ENCODE measurements at places on chromosomes 6 and 20.

- DNase-seq, result peak; percentile 75
These were observed 11.4 kb downstream of the SYNGAP1 start for GRCh38 chr6:33430991-33431879.

- DNase-seq, result no peak
These were observed 80.3 kb upstream of the BMP5 start for GRCh38 chr6:55955684-55956083.

GRCh38 chr6:72363844-72364740 lies 257.8 kb upstream of the KCNQ5 start:
- peak; percentile 99 for DNase-seq

DNA sequence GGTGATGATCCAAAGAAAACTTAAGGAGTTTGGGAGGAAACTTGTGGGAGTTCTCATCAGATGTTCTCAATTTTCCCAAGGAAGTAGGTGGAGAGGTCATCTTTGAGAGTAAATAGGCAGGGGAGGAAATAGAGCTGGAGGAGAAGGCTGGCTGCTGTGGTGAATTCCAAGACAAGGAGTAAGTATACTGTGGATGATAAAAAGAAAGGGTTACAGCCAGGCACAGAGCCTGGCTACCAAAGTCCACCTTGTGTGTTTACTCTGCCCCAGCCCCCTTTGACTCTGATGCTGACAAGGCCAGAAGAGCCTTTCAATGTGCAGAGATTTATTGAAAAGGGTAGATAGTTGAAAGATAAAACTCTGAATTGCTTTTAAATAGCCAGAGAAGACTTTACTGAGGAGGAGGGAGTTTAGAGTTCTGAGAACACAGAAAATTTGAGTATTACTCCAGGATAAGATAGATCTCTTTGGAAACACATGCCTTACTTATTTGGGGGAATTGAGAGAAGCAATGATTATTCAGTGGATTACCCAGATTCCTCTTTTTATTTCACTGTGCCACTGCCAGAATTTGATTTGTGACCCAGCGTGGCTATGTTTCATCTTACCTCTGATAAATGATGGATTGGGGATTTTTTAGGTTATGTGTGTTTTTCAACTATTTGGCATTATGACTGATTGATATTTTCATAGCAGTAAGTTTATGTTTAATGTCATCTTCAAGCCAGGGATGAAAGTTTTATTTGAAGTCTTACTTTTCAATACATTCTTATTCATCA lies 182.6 kb upstream of the JAG1 start:
- DNase-seq, result peak; percentile 17

GRCh38 chr6:147417954-147418353 lies 90.5 kb upstream of the SAMD5 start:
- DNase-seq, result no peak

DNA sequence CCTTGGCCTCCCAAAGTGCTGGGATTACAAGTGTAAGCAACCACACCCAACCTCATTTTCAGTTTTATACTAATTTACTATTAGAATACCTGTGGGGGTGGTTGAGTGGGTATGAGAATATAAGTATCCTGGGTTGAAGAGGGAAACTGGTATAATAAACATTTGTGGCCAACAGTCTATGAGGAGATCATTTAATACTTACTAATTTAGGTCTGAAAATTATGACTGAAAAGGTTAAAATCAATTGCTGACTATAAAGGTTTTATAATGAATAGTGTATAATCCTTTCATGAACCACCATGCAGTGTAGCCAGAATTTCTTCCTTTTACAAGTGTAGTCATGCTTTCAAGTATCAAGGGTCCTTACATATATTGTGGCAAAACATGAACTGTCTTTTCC lies 11.1 kb downstream of the ASF1A start:
- DNase-seq, result no peak

DNA sequence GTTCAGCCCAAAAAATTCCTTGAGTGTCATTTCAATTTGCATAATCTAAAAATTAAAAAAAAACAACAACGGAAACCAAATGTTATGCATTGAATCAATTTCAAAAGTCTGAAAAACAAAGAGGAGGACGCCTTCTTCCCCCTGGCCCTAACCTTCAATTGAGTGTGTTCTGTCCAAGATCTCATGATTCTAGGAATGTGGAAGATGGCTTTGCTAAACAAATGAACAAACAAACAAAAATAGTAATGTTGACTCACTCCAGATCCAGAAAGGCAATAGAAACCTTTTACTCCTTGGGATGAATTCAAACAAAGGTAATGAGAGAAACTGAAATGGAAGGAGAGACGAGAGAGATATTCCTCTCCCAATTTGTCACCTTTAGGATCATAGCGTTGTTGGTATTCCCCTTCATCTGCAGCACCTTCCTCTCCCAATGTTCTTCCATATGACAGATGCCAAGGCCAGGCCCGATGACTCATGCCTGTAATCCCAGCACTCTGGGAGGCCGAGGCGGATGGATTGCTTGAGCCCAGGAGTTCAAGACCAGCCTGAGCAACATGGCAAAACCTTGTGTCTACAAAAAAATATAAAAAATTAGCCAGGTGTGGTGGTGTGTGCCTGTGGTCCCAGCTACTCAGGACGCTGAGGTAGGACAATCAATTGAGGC lies 109.2 kb upstream of the ADGRF1 start:
- DNase-seq, result no peak

- DNase-seq, result no peak
These were observed 149.9 kb upstream of the PTPN1 start for GRCh38 chr20:50360218-50360672.

GRCh38 chr6:136464874-136465273 lies 85.3 kb downstream of the MAP7 start:
- no peak for DNase-seq

- no peak for DNase-seq
These were observed 120.1 kb downstream of the SYCP2 start for GRCh38 chr20:59813126-59813947.

DNA sequence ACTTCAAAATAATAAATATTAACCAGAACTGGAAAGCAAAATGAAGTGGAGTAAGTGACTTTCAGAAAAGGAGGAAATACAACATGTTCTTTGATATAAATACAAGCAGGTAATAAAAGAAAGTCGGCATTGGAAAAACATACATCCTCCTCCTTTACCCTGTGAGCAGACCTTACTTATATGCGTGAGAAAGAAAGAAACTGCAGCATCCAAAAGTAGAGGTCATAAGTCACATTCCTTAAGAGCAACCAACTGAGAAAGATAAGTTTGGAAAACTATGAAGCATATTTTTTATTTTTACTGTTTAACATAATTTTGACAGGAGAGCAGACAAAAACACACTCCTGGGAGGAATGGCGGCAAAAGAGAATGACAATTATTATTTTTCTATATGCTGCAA lies 155.5 kb downstream of the HACE1 start:
- DNase-seq, result no peak

GRCh38 chr6:64411226-64411625 lies 775.6 kb downstream of the PHF3 start:
- DNase-seq, result peak; percentile 27

DNA sequence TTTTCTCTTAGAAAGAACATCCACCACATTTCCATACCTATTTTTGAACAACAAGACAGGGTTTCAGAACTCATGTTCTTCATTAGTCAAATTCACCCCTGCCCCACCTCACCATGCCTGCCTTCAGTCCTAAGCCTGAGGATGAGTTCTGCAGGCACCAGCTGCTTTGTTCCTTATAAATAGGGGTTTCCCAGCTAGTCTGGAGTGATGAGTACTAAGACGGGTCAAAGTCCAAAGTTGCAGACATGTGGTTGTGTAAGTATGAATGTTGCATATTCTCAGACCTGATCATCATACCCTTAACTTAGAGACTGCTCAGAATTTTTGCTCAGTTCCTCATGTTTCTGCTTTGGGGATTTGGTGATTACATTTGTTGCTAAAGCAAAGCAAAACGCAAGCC lies 257.7 kb upstream of the CDYL start:
- DNase-seq, result peak; percentile 39

DNA sequence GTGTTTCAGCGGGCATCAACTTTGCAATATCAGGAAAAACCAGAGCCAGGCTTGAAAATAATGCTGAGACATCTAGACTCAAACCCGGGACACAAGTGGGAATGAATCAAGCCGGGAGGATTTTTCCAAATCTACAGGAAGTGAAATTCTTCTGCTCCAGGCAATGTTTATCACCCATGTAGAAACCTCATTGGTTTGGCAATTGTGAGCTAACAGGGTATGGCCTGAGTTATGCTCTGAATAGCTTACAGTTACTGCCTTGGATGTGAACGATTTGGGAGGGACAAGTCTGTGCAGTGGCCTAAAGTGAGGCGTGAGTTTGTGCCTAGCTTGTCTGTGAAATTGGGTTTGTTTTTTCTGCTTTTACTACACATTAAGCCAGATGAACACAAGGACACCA lies 87.4 kb downstream of the PCSK2 start:
- DNase-seq, result peak; percentile 17

- DNase-seq, result peak; percentile 52
These were observed 64.8 kb downstream of the UTRN start for GRCh38 chr6:144349690-144350527.

DNA sequence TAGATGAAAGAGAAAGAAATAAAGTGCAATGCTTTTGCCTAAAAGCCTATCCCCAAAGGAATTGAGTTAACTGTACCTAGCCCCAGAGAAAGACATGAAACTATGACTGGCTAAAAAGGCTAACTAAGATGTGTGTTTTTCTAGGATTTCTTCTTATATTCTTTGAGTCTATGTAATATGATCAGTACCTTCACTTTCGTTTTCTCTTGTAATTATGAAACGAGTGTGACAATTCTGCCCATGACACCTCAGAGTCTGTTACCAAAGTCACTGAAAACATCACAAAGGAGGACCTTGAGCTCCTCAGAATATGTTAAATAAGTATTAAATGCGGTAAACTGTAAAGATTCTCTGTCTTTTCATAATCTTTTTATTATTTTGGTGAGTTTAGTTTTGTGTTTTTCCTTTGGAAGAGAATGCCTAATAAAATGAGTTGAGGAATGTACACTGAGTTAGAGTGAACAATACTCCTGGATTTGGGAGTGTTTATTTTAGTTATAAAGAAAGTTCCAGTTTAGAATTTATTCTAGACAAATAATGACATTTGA lies 141.3 kb downstream of the FUT9 start:
- no peak for DNase-seq

DNA sequence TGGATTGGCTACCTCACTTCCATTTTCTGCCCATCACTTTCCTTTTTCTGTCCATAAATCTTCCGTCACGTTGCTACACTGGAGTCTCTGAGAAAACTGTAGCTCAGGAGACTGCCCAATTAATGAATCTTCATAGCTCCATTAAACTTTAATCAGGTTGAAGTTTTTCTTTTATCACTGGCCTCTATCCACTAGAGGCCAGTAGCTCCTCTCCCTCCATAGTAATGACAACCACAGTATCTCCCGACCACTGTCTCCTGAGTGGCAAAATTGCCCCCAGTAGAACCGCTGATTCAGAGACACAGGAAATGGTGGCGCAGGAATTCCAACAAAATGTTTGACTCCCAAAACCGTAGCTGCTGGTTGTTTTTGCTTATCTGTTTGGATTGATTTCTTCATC lies 18.4 kb upstream of the DOK5 start:
- DNase-seq, result no peak

Measured in fibroblast of skin of right biceps (primary cell).